ENCODE measurements at places on chromosomes 4 and X.

DNA sequence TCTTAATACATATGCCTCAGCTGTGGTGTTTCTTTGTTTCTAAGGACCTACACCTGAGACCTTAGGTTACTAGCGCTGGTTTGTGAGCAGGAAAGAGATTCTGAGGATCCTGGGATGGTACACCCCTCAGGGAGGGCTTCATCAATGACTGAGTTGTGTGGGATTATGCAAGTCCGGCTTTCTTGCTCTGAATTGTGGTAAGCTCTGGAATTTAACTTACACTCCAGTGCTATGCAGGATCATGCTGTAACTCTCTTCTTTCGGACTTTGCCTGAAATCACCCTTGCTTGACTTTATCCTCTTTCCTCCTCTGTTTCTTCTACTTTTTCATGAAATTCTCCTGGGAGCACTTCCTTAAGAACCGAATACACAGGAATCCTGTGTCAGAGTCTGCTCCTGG lies 431.5 kb upstream of the BOD1L1 start:
- no peak for DNase-seq

GRCh38 chr4:185730387-185730786 lies 81.6 kb downstream of the SORBS2 start:
- no peak for DNase-seq

DNA sequence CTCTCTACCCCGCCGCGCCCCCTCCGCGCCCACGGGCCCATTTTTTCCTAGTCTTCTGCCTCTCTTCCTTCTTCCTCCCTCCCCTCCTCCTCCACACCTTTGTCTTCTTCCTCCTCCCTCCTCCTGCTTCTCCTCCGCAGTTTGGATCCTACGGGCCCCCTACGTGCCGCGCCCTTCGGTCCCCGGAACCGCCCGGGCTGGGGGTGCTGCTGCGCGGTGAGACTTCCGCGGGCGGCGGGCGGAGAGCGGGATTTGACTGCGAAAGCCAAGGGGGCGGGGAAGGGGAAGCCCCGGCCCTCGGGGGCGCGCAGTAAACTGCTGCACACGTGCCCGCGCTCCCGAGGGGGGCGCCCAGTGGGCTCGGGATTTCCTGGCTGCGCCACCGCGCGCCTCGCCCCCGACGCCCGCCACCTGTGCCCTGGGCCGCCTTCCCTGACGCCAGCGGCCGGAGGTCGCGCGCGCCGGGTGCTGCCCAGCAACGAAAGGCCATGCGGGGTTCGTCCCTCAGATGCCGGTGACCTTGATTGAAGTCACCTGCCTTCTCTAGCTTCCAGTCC lies 3.3 kb upstream of the NKX3-2 start:
- no peak for DNase-seq

- no peak for DNase-seq
Measured at GRCh38 chr4:79155336-79155735, 170.5 kb downstream of the NAA11 start.
